ENCODE measurements at places on chromosomes 7 and 10.

GRCh38 chr7:44059219-44060090, 5.9 kb downstream of the PGAM2 start:
- DNase-seq: no peak

DNA sequence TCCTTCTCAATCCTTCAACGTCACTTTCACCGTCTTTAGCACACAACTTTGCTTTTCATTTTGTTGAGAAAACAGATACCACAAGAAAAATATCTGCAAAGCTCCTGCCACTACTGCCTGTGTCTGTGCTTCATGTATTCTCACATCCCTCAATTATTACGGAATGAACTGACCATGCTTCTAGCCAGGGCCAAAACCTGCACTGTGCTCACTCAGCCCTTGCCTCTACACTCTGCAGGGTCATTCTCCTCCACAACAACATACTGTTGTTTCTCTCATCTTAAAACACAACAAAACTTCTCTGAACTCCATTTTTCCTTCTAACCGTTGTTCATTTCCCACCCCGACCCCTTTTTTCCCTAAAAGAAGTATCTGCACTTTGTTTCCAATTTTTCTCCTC, 29.5 kb downstream of the BMPR1A start:
- no peak for DNase-seq

DNA sequence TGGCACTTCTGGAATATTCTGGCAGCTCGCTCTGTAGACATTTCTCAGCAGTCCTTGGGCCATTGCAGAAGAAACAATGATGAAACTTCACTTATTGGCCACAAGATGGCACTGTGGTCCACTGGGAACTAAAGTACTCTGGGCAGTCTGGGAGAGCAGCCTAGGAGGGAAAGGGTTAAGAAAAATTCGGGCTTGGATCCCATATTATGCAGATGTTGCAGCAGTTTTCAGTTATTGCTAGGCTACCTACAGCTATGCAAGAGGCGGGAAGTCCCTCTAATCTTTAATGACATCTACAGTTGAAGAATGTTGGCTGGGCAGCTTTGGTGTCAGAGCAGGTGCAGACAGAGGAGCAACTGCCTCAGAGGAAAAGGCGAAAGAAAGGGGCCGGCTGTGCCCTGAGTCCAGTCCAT, 201.7 kb upstream of the PRSS58 start:
- no peak for DNase-seq

- no peak for DNase-seq
Observed at GRCh38 chr10:34150103-34150502, 665.0 kb downstream of the PARD3 start.

DNA sequence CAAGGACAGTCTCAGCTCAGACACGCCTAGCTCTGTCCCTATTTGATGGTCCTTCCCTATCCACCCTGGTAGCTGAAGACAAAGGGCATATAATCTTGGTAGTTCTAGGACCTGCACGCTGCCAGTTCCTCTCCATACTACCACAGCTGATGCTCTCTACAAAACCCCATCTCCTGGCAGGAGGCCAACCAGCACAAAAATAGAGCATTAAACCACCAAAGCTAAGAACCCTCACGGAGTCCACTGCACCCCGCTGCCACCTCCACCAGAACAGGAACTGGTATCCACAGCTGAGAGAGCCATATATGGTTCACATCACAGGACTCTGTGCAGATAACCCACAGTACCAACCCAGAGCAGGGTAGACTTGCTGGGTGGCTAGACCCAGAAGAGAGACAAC, 299.4 kb downstream of the LRRTM3 start:
- no peak for DNase-seq

GRCh38 chr7:28922624-28923331, 35.4 kb downstream of the TRIL start:
- peak; percentile 28 for DNase-seq

GRCh38 chr10:34157501-34157900, 657.6 kb downstream of the PARD3 start:
- no peak for DNase-seq

DNA sequence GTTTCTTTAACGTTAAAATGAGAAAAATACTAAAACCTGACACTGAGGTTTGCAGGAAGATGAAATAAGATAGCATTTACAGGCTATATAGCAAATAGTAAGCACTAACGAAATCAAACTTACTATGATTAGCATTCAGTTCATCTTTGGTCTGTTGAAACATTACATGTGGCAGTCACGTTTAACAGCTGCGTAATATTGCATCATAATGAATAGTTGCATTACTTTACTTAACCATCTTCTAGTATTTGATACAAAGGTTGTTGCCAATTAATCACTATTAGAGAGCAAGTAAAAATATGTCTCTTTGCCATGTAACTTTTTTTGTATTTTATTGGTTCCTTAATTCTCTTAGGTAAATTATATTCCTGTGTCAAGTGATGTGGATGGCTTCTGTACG, 131.8 kb upstream of the GHITM start:
- DNase-seq: no peak

- DNase-seq: no peak
Observed at GRCh38 chr7:29372351-29373090, 177.9 kb downstream of the CHN2 start.

DNA sequence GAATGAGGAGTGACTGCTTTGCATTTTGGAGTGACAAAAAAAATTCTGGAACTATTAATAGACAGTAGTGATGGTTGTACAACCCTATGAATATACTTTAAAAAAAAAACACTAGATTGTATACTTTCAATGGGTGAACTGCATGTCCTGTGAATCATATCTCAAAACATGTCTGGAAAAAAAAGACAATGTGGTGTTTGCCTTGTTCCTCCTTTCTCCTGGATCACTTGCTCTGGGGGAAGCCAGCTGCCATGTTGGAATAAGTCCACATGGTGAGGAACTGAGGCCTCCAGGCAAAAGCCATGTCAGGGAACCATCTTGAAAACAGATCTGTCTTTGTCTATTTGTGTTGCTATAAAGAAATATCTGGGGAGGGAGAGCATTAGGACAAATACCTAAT, 39.5 kb upstream of the YAE1 start:
- no peak for DNase-seq

- DNase-seq: no peak
Observed at GRCh38 chr7:133528796-133529195, 275.9 kb downstream of the EXOC4 start.

GRCh38 chr7:74074770-74075169, 8.8 kb upstream of the LIMK1 start:
- no peak for DNase-seq

GRCh38 chr7:111560773-111561653, 1.3 kb downstream of the IMMP2L start:
- DNase-seq: no peak

DNA sequence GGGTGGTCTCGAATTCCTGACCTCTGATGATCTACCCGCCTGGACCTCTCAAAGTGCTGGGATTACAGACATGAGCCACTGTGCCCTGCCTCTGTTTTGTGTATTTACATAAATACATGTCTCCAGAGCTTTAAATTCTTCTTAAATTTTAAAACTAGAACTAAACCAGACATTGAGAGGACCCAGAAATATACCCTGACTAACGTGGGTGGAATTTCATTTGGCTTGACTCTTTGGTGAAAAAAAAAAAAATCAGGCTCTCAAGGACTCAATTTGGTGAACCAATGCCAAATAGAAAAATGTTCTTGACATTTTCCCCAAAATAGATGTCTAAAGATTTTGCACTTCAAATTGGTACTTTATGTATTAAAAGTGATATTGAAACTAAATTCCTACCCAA, 16.6 kb upstream of the FAS start:
- no peak for DNase-seq

DNA sequence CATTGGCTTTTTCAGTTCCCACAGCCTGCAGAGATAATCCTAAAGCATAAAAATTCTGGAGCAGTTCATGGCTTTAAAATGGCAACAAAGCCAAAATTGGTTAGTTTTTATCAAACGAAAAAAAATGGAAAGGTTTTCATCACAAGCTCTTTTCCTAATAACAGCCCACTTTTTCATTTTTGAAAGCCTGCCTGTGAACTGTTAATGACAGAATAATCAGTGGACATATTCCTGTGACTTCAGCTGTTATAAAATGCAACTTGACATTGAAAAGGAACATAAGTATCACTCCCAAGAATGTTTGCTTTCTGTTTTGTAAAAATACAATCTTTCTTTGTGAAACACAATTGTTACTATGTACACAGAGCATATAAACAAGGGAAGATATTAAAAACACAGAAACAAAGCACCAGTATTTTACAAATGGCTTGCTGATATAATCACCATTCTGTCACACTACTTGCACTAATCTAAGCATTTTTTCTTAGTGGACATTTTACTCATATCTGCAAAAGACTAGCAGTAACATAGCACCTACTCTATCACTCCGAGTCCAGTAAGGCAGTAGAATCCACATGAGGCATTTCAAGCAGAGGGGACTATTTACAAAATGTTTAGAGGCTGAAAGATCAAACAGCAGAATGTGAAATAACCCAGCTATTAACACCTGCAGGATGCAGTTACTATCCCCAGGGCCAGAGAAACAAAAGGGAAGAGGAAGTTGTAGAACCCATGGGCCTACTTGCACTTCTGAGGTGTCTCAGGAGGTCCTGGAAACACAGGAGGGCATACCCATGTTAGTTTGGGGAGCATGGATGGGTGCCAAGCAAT, 26.4 kb downstream of the MACC1 start:
- DNase-seq: no peak

DNA sequence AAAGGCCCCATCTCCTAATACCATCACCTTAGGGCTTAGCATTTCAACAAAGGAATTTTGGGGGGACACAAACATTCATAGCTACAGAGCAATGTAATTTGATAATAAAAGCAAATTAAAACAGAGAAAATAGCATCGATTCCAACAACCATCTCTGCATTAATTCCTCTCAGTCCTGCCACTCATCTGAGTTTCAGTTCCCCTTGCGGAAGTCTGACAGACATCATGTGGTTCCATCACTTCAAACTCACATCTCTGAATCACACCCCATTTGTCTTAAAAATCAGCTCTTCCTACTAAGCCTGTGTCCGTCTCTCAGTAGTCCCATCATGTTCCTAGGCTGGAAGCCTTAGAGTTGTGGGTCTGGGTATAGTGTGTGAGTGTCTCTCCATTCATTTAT, 3.6 kb downstream of the ADCK2 start:
- DNase-seq: no peak

GRCh38 chr10:58836991-58837575, 324.4 kb downstream of the BICC1 start:
- no peak for DNase-seq

- no peak for DNase-seq
Observed at GRCh38 chr10:6795541-6795940, 215.5 kb upstream of the PRKCQ start.

DNA sequence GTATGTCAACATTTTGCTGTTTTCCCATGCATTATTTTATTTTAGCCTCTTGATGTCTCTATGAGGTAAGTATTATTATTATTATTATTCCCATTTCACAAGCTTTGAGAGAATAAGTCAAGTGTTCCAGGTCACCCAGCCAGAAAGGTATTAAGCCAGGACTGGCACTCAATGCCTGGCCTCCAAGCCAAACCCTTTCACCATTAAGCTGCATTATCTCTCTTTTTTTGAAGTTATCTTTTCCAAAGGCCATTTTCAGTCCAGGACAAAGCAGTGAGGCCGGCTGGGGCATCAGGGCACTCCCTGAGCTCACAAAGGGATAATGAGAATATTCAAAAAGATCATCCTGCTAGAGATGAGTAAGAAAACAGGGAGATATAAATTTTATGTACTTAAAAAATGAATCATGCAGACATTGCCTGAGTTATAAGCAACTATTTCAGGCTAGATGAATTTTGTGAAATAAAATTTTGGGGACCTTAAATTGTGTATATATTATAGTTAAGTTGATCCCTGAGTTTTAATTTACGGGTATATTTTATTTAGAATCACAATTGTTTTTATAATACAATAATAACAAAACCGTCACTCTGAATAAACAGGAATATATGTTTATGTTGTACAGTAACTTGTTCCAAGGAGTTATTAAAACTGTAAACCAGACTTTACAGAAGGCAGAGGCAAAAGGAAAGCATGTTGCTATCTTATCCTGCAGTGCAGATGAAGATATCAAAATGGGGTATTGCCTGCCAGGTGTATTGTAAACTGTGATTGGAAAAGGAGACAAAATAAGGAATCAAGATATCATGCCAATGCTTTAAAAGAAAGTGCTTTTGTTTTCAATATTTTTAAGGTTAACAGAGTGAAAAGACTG, 51.3 kb upstream of the CAV2 start:
- no peak for DNase-seq

GRCh38 chr10:77284797-77285196, 352.8 kb downstream of the KCNMA1 start:
- no peak for DNase-seq

DNA sequence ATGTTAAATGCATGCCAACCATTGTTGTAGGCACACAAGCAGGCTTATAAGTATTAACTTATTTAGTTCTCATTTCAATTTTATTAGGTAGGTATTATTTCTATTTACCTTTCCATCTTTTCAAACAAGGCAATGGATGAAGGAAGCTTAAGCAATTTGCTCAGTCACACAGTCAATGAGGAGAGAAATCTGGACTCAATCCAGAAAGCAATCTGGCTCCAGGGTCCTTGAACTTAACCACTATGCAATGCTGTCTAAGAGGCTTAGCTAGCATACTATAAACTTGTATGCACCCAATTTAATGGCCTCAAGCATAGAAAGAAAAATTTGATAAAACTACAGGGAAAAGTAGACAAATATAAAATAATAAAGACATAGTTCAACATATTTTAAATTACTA, 88.6 kb downstream of the VWDE start:
- DNase-seq: no peak

- no peak for DNase-seq
Observed at GRCh38 chr10:132742837-132743194, 43.1 kb downstream of the NKX6-2 start.

- no peak for DNase-seq
Observed at GRCh38 chr7:48420206-48420605, 248.9 kb downstream of the ABCA13 start.

GRCh38 chr7:135169141-135169963, 1.2 kb downstream of the CYREN start:
- DNase-seq: no peak

GRCh38 chr7:111960984-111961383, 245.2 kb downstream of the DOCK4 start:
- DNase-seq: no peak

DNA sequence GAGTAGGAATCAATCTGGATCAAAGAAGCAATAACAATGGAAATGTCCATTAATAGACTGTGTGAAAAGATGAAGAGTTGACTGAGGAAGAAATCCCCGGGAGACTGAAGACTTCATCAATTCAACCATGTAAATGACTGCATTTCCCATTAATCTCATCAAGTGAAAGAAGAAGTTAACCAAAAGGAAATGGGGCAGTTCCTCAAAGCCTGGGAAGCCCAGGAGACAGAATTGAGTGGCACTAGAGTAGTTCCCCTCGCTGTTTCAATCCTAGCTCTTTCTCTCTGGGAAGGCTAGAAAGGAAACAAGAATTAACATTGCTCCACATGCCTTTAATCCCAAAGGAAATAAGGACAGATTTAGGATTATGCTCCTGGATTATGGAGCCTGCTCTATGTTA, 4.8 kb upstream of the OR6V1 start:
- no peak for DNase-seq

GRCh38 chr10:53770903-53771302, 998.3 kb upstream of the MBL2 start:
- DNase-seq: no peak

GRCh38 chr10:13399236-13399635, 51.1 kb upstream of the SEPHS1 start:
- no peak for DNase-seq

Measured in amygdala (tissue), 56 donors.